ENCODE measurements at places on chromosomes 1 and 21.

DNA sequence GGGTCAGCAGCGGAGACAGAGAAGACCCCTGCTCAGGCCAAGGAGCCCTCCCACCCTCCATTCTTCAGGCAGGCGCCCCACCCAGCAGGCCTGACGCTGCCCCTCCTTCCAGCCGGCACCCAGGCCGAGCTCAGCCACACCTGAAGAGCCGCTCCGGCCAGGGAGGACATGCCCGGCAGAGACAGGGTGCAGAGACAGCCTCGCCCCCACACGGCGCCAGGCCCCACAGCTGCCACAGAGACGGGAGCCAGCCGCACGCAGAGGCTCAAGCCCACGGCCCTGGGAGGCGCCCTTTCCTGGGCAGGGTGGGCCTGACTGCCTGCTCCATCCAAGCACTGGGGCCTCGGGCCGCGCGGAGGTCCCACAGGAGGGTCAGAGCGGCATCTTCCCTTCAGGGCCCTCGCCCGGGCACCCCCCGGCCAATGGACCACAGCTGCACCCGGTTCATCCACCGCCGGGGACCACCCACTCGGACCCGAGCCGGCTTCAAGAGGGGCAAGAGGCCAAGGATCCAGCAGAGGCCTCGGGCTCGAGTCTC is 5.2 kb downstream of the TTLL10 start:
- no peak for DNase-seq

DNA sequence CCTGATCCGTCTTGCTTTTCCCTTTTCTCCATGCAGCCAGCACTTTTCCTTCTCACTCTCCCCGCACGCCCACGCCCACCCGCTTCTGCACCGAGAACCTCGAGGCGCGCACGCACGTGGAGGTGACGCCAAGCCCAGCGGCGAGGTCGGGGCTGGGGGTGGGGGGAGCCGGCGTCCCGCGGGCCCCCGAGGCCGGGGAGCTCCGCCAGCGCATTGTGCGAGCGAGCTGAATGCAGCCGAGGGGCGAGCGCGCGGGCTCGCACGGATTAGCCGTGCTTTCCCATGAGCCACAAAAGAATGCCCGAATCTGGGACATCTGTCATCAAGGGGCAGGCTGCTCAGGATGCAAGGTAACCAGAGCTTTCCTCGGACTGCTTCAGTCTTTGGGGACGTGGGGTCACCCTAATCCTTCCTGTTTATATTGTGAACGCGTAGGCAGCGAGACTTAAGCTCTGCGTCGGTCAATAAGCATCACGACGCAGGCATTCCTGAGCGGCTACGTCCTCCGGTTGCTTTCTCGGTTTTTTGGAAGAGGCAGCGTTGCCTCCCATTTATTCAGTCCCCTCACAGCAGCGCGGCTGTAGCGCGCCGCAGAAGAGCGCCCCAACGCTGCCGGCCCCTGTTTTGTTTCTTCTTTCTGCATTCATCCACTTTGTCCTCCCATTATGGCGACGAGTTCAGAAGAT is 67.3 kb upstream of the AKT3 start:
- DNase-seq = peak; percentile 35

DNA sequence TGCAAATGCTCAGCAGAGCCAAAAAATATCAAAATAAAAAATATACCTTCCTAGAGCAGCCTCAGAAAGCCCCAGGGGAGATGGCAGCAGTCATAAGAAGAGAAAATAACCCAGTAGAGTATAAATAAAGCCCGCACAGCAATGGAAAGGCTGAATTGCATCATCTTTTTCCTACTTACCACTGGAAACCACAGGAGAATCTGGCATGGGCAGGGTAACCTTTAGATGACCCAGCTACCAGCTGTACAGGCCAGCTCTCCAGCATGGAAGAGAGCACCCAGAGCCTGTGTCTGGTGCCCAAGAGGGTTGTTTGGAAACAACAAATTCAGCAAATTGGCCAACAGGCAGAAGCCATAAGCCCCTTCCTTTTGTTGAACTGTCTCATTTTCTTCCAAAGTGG is 253.1 kb downstream of the OMA1 start:
- no peak for DNase-seq

GRCh38 chr1:91031081-91031480 is 9.2 kb upstream of the ZNF644 start:
- no peak for DNase-seq

DNA sequence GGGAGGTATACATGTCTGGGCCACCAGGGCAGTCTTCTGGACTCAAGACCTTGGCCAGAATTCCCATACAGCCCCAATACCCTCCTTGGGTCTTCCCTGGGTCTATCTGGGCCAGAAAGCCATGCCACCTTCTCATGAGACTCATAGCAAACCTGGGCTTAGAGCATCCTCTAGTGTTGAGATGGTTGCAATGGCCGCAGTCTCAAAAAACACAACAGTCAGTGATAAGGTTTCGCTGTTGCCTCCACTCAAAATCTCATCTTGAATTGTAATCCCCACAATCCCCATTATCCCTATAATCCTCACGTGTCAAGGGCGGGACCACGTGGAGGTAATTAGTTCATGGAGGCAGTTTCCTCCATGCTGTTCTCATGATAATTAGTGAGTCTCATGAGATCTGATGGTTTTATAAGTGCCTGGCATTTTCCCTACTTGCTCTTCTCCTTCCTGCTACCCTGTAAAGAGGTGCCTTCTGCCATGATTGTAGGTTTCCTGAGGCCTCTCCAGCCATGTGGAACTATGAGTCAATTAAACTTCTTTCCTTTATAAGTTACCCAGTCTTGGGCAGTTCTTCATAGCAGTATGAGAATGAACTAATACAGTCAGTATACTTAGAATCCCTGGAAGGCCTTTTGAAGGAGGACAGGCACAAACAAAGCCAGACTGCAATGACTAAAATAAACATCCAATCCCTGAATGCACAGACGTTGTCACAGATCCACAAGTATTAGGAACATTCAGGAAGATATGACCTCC is 77.0 kb downstream of the CTH start:
- DNase-seq = no peak

- no peak for DNase-seq
These were observed 31.0 kb downstream of the TENT5C start for GRCh38 chr1:117636637-117637425.

All from activated naive CD4-positive, alpha-beta T cell treated with anti-CD3 and anti-CD28 coated beads, Interleukin-2, amount 50 U/mL, for 16 hours (primary cell).